Placental epithelial cell (primary cell): ENCODE measurements at places on chromosomes 7 and 10. TPM values are rescaled to one million over a fixed set of nuclear protein-coding genes. Genes with fewer than 3 reads are reported as not detected.

The EIF5AL1 gene
- 0.39 and 0.54 TPM in 2 replicates for total RNA-seq

The SPDYE5 gene
- not detected in 2 replicates for total RNA-seq

The CYP2E1 gene
- total RNA-seq, result 0.54 and 1.6 TPM in 2 replicates

The CACNB2 gene
- total RNA-seq, result under 0.01 TPM in 1 of 2 replicates, not detected in the other

The HPSE2 gene
- not detected in 2 replicates for total RNA-seq

The DGKI gene
- 4.3 and 5.2 TPM in 2 replicates for total RNA-seq

The CYP3A5 gene
- under 0.01 TPM in 1 of 2 replicates, not detected in the other for total RNA-seq

The HABP2 gene
- not detected in 2 replicates for total RNA-seq

The TSPAN12 gene
- 5.2 and 6.3 TPM in 2 replicates for total RNA-seq

The RHOBTB1 gene
- 25.6 and 58.9 TPM in 2 replicates for total RNA-seq
